ENCODE measurements at places on chromosomes 6 and 20. TPM values are rescaled to one million over a fixed set of nuclear protein-coding genes. Genes with fewer than 3 reads are reported as not detected.
A peak's percentile ranks its signal among the peaks of the same experiment; 100 is the strongest.

- DNase-seq, result no peak
Measured at GRCh38 chr6:73200735-73201134, 24.6 kb downstream of the KHDC1L start.

DNA sequence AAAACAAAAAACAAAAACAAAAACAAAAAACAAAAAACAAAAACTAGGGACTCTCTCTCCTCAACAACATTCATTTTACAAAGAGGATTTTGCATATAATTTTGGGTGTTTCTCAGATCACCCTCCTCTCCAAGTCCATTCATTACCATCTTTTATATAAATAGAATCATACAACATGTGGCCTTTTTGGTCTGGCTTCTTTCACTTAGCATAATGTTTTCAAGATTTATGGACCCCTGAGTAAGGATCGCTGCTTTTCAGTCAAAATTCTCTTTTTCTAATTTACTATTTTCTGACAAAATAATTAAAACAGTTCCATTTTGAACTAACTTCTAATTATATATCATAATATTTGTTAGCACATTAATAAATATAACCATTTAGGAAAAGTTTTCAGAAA lies 94.8 kb downstream of the UBE3D start:
- DNase-seq, result no peak

- DNase-seq, result no peak
Measured at GRCh38 chr6:165804331-165805066, 141.5 kb upstream of the PDE10A start.

DNA sequence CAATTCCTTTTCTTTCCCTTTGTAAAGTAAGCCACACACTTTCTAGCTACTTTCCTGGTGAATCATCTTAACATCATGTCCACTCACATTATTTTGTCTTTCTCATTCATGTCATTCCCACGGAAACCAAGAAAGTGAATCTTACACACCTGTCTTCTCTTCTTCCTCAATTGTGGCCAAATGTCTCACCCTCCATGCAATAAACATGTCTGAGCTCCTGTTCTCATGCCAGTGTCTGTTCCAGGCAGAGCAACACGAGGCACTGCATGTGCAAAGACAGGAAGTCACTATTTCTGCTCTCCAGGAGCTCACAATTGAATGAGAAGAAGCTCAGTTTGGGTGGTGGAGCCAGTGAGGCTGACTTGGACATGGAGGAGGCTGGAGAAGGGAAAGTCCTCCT lies 29.0 kb upstream of the TMEM244 start:
- no peak for DNase-seq

DNA sequence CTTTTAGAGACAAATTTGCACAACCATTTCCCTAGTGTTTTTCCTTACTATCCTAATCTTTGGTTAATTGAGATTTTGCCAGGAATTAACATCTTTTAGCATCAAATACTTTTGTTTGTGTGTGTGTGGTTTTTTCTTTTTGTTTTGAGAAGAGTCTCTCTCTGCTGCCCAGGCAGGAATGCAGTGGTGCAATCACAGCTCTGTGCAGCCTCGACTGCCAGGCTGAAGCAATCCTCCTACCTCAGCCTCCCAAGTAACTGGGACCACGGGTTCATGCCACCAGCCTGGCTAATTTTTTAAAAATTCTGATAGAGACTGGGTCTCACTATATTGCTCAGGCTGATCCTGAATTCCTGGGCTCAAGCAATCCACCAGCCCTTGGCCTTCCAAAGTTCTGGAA lies 28.5 kb downstream of the BAK1 start:
- DNase-seq, result no peak

DNA sequence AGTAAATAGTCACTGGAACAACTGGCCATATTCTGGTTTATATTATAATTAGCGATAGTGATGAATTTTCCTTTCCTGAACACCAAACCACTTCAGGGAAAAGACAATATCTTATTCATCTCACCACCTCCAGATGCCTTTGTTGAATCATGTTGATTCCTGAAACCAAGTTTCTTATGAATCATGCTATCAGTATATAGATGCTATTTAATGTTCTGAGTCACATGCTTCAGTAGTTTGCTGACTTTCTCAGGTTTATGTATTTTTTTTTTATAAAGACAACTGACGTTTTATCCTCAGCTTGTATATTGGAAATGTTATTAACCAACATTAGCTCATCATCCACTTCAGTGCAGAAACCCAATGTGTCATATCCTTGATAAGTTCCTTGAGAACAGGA lies 710.2 kb upstream of the POU3F2 start:
- no peak for DNase-seq

DNA sequence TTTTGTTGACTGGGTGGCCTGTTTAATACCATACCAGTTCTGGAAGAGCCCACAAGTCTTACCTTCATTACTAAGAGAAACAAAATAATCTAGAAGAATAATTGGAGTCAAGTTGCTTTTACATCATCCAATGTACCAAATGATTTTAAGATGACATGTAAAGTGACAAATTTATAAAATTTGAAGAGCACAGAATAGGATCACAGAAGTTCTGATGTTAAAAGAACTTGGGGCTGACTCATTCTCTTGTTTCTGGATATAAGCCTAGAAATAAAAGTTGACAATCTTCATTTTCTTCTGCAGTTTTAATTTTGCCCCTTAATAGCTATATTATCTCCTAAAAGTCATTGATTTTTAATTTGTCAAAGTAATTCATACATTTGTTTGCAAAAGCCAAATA lies 317.5 kb upstream of the MARCKS start:
- no peak for DNase-seq

DNA sequence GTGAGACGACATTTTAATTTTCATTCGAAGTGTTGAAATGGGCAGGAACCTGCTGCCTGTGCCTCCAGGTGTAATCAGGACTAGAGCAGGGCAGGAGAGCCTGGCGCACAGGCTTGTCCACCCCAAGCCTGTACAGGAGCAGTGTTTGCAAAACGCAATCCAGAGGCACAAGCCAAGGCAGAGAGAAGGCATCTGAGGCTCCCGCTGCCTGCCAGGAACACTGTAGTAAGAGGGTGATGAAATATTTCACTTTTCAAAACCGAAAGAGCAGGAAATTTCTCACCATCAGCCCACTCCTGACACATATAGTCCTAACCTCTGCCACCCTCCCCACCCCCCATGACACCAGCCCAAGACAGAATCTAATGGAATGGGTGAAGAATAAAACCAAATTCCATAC lies 132.5 kb downstream of the RTN4IP1 start:
- DNase-seq, result no peak

GRCh38 chr6:144722154-144722737 lies 437.1 kb downstream of the UTRN start:
- DNase-seq, result no peak

DNA sequence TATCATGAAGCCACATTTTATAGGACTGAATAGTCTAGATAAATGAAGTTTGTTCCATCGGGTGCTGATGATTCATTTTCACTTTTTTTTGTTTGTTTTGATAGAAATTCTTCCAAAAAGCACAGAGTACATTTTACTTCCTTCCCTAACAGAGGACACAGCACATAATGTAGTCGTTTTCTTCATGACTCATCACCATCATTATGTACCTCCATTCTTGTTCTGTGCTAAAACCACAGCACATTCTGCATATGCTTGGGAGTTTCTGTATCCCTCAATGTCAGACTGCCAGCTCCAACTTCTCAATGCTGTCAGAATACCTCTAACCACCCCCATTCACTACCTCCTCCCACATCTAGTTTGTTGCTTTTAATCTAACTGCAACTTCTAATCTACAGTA lies 1004.9 kb upstream of the ADGRB3 start:
- no peak for DNase-seq

GRCh38 chr20:48448666-48449600 lies 378.9 kb downstream of the PREX1 start:
- no peak for DNase-seq

DNA sequence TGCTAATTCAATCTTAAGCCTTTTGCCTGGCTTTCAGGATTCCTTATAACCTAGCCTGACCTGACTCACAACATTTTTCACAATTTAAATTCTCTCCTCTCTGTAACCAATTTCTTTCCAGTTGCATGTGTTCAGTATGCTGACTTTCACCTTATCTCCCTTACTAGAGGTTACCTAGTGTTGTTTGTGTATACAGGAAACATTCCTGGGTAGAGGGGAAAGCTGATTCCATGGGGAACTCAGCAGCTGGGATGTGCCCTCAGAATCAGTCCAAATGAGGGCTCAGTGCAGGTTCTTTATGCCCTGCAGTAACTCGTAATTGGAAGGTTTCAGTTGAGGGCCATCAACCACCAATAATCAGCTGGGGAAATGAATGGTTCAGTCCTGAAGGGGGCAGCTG lies 18.5 kb downstream of the PKIB start:
- DNase-seq, result no peak

DNA sequence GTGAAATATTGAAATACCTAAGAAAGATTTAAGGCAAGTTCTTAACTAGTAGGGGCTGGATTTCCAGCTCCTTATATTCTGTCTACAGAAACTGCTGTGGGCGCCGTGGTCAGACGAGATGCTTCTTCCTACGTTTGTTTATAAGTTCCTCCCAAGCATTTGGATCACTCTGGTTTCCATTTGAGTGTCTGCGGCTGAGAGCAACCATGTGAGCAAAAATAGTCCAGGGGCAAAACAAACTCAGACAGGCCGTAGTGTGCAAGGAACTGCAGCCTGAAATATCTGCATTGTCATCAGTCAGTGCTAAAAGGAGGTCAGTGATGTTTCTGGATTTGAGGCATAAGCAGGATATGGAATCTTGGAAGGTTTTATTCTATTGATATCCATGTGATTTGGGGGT lies 485.9 kb upstream of the JAG1 start:
- DNase-seq, result peak; percentile 13

- DNase-seq, result no peak
Measured at GRCh38 chr6:35202066-35202546, 11.7 kb upstream of the SCUBE3 start.

- no peak for DNase-seq
Measured at GRCh38 chr6:4320860-4321259, 185.5 kb upstream of the ECI2 start.

DNA sequence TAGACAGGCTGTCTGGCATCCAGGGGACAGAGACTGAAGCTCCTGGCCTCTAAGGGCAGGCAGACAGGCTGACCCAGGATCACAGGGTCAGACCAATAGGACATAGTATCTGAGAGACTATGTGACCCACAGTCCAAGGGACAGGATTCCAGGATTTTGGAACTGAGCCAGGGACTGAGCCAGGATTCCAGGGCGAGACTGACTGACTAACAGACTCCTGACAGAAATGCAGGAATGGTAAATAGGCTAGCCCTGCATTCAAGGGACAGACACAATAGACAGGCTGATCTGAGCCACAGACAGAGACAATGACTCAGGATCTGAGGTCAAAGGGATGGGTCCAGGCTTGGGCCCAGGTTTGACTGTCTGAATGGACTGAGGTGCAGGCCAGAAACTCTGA lies 19.8 kb downstream of the XKR7 start:
- DNase-seq, result no peak

DNA sequence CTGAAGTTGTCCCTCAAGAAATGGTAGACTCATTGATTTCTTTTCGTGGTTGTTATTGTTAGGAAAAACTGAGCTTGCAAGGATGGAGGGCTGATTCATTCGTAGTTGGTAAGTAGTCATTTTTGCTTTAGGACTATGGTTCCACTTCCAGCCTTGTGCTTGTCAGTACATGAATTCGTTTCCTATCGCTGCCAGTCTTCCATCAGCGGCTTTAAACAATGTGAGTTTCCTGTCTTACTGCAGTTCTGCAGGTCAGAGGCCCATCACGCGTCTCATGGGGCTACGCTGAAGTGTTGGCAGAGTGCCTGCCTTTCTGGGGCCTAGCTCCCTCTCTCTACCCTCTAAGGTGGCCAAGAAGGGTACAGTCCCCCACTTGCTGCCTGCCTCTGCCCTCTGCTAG lies 11.4 kb upstream of the MDFI start:
- no peak for DNase-seq

GRCh38 chr6:30025186-30025585 lies 35.9 kb upstream of the POLR1H start:
- DNase-seq, result no peak

DNA sequence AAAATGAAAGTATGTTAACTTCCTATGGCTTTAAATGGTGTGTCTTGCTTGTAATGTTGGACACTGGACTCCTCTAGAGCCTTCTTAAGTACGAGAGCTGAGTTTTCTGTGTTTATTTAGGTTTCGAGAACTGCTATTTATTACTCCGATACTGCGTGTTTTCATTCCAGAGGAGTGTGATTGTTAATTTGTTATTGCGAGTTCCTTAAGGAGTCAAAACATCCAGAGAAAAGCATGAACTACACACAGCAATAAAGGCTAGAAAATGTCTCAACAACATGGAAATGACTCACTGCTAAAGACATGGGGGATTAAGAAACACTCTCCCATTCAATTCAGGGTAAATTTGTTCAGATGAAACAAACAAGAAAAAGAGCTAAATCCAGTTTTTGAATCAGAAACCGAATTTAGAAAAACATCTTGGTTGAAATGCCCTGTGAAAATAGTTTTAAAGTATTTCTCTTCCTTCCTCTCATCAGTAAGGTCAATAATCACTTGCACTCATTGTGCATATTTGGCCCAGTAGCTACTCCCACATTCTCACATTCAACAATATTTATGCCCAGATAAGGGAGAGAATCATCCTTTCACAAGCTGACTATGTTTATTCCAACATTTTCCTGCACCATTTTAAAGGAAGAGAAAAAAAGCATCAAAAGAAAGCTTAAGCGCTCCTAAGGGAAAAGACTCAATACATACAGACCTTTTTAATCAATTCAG lies 36.0 kb downstream of the ATXN1 start:
- DNase-seq, result no peak

- DNase-seq, result peak; percentile 13
Measured at GRCh38 chr6:18186033-18186432, 30.8 kb downstream of the KDM1B start.

- no peak for DNase-seq
Measured at GRCh38 chr6:39073471-39074355, 25.1 kb downstream of the GLP1R start.

DNA sequence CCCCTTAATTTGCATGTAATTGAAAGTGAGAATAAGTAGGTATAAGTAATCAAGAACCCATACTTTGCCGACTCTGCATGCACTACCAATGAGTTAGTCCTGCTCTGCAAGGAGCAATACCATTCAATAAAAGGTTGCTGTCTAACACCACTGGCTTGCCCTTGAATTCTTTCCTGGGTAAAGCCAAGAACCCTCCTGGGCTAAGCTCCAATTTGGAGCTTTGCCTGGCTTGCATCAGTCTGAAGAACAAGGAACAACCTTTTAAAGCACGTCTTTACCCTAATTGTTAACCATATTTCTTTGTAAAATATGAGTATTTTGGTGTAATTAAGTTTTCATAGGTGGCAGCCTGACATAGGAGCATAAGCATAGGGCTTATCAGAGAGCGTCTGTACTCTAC lies 367.7 kb downstream of the MEI4 start:
- DNase-seq, result no peak

The FAM83C gene
- not detected for total RNA-seq

The TBX18 gene
- total RNA-seq, result 3.2 TPM

The OXT gene
- not detected for total RNA-seq

The TFAP2C gene
- 3.6 TPM for total RNA-seq

The LEMD2 gene
- total RNA-seq, result 68.8 TPM

The MAK gene
- not detected for total RNA-seq

Measured in transverse colon (tissue), 4 donors.